ENCODE measurements at places on chromosomes 12 and 14.

- DNase-seq: no peak
Observed at GRCh38 chr14:68664225-68664681, 128.6 kb downstream of the ZFP36L1 start.

DNA sequence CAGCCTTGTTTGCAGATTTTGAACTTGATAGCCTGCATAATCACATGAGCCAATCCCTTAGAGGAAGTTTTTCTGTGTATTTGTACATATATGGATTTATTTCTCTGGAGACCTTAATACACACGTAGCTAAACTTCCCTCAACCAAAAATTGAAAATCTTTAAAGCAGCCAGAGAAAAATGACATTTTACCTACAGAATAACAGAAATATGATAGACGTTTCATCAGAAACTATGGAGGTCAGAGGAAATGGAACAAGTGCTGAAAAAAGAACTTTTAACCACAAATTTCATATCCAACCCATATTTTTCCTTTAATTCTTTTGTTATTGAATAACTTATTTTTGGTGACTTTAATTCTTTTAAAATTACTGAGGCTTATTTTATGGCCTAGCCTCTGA is 177.7 kb downstream of the CCDC91 start:
- no peak for DNase-seq

GRCh38 chr12:325906-326305 is 63.2 kb downstream of the KDM5A start:
- DNase-seq: no peak

GRCh38 chr14:58258156-58258555 is 13.5 kb downstream of the PSMA3 start:
- no peak for DNase-seq

GRCh38 chr14:75609116-75609515 is 30.7 kb downstream of the FLVCR2 start:
- no peak for DNase-seq

GRCh38 chr14:61559641-61560201 is 135.6 kb upstream of the HIF1A start:
- no peak for DNase-seq

GRCh38 chr14:81517798-81518398 is 15.8 kb downstream of the SEL1L start:
- no peak for DNase-seq

GRCh38 chr12:123397400-123397799 is 13.5 kb downstream of the KMT5A start:
- no peak for DNase-seq

GRCh38 chr12:105967038-105967776 is 171.5 kb downstream of the NUAK1 start:
- DNase-seq: no peak

DNA sequence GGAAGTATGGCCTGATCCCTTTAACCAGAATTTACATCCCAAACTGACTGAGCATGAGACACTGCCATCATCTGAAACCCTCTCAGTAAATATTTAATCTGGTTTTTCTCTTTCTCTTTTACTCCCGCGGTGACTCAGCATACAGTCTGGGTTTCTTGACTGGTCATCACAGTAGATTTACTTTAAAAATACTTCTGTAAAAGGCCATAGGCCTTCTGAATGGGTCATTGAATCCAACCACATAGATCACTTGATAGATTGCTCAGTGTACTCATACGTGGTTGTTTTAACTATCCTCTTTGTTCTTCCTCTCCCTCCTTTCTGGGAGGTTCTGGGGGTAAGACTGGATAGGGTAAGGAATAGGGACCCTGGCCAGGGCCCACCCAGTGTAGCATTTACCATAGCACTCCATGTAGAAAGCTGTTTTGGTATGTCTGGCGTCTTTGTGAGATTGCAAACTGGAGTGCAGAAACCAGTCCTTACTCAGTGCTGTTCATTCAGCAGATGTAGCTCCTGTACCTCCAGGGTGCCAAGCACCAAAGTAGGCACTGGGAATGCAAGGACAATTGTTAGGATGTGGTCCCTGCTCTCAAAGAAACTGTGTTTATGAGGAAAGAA is 165.7 kb downstream of the SRGAP1 start:
- no peak for DNase-seq

GRCh38 chr12:121443193-121443870 is 43.4 kb downstream of the RNF34 start:
- peak; percentile 37 for DNase-seq

- DNase-seq: no peak
Observed at GRCh38 chr12:53735556-53735955, 8.3 kb upstream of the CALCOCO1 start.

DNA sequence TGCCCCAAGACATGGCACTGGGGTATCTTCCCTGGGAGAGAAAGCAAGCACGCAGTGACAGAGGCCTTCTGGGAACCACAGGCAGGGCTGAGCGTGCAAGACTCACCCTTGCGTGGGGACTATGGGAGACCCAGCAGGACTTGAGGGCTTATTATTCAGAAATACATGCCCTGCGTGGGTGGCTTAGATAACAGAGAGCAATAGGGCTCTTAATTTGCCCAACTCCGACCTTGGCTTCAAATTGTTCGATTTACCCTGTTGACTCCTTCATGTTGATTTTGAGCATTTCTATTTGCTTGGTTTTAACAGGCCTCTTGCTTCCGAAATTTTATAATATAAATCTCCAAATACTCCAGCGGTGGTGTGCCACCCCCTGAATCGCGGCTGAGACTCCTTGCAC is 5.1 kb upstream of the SERPINA1 start:
- DNase-seq: no peak

GRCh38 chr12:6465467-6466183 is 4.9 kb downstream of the VAMP1 start:
- no peak for DNase-seq

GRCh38 chr14:33386781-33387180 is 448.1 kb downstream of the NPAS3 start:
- no peak for DNase-seq

DNA sequence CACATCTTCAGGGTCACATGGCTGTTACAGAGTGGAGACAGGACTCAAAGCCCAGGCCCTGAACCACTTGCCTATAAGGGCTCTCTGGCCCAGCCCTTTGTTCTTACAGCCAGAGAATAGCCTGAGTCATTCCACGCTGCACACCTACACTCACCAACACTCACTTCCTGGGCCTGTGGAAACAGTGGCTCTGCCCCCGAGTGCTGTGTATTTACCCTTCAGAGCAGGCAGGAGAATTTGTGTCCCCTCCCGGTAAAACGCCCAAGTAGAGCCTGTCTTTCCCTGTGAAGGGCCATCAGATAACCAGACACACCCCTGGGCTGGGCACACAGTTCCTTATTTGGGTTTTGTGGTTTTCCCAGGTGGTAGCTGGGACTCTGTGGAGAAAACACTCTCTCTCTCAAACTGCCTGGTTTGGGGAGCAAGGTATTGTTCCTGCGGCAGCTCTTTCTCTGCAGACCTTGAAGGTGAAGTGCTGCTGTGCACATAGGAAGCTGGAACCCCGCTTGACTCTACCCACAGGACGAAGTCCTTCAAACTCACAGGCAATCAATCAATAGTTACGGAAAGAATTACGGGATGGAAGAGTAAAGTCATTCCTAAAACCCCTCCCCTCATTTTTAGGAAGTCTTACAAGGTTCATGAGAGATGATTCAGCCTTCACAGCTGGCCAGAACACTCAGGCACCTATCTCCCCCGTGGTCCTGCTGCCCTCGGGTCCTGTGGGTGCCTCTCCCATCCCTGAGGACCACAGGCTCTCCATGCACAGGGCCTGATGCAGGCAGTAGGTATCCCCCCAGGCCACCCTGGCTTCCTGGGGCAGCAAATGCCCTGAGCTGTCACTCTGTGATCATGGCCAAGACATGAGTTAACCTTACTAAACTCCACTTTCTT is 20.3 kb downstream of the FIGNL2 start:
- no peak for DNase-seq

- no peak for DNase-seq
Observed at GRCh38 chr14:53367644-53368026, 214.5 kb upstream of the DDHD1 start.
